ENCODE measurements at places on chromosomes 1 and 21.

GRCh38 chr1:24317081-24317480 is 2.1 kb upstream of the GRHL3 start:
- DNase-seq: no peak

- DNase-seq: no peak
Measured at GRCh38 chr1:50196081-50196480, 87.4 kb downstream of the ELAVL4 start.

DNA sequence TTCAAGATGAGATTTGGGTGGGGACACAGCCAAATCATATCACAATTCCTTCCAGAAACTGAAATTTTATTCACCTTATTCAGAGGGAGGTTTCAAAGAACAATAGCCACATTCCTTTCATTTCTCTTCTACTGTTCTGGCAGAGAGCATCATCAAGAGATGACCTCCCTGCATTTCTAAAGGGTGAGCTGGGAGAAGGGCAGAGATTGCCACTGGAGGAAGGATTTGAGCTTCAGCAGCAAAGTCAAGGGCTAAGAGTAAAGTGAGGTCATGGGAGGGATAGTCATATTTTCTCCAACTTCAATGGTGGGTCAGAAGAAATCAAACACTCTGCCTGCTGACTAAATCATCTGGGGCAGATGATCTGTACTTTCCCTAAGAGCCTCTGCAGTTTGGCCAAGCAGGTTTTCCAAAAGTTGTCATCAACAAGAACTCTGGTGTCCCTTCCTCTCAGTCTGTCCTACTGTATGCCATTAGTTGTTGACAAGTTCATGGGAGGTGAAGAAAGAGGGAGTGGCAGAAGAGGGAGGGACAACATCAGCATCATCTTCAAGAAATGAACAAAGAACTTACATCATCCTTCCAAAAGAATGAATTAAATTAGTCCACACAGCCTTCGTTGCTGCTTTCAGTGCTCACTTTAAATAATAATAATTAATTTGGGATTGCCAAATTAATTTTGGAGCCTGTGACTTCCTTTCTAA is 298.3 kb downstream of the ASTN1 start:
- DNase-seq: no peak

GRCh38 chr1:102163799-102164198 is 167.1 kb upstream of the OLFM3 start:
- DNase-seq: no peak

DNA sequence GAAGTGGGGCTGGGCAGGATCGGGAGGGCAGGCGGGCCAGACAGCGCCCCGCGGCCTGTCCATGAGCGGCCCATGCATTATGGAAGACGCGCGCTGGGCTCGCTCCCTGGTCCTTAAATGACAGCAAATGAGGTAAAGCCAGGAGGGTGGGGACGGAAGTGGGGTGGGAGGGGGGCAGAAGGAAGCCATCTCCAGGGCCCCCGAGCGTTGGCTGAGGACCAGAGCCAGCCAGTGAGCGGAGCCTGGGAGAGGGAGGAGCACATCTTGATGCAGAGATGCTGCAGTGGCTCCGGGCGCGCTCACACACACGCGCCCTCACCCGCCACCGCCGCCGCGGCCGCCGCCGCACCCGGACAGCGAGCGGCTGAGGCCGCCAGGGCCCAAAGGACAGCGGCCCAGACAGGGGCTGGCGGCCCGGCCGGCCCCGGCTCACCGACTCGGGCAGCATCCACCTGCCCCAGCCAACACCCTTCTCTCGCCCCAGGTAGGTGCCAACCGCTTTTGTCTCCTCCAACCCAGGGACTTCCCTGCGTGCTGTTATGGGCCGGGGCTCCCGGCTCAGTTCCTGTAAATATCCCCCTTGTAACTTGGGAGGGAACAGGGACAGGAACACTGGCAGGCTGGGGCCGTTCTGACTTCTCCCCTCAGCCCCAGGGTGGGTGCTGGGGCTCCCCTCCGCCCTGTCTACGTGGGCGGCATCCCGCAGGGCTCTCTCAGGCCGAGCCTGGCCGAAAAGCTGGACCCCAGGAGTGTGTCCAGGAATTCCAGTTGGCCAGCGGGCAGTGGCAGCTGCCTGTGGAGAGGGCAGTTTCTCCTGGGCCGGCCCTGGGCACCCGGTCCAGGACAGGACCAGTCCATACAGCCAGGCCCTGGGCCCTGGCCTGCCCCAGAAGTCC is at the start of gene CNTN2:
TSS of gene CNTN2 (plus strand) at position 302 of the 896 bp plus-strand sequence. CDS start 9,974 bp downstream, outside the sequence.
- peak; percentile 77 for DNase-seq

DNA sequence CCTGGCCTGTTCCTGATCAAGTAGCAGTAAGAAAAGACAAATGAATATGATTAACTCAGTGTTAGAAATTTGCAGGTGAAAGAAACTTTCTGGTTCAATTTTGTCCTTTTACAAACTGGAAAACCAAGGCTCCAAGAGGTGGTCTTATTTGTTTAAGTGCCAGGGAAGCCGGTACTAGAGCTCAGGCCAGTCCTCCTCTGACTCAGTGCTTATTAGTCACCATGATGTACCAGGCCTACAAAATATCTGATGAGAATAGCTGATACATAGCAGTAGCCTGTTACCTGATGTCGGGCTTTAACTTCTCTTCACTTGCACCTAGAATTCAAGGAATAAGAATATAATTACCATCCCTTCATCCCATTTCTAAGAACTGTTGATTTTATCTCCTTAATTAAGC is 394.8 kb downstream of the LMX1A start:
- no peak for DNase-seq

DNA sequence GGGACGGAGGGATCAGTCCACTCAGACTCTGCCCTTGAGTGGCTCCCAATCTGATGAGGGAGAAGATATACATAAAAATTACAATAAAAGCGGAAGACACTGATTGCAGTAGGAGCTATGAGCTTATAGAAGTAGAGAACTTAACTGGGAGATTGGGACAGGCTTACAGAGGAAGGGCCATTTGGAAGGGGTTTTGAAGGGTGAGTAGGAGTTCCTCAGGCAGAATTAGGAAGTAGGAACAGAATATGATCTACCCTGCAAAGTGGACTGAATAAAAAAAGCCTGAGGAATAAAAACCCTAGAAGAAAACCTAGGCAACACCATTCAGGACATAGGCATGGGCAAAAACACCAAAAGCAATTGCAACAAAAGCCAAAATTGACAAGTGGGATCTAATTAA is 9.2 kb upstream of the WASF2 start:
- DNase-seq: no peak

- DNase-seq: peak; percentile 51
Measured at GRCh38 chr1:94396356-94397010, 21.7 kb upstream of the ABCD3 start.

GRCh38 chr1:210457568-210457967 is 128.9 kb downstream of the HHAT start:
- no peak for DNase-seq

GRCh38 chr1:52673513-52673912 is 24.6 kb downstream of the COA7 start:
- no peak for DNase-seq

GRCh38 chr21:44530903-44531605 is 8.9 kb downstream of the KRTAP10-1 start:
- no peak for DNase-seq

- DNase-seq: peak; percentile 39
Measured at GRCh38 chr1:10791105-10791951, 5.1 kb downstream of the CASZ1 start.

DNA sequence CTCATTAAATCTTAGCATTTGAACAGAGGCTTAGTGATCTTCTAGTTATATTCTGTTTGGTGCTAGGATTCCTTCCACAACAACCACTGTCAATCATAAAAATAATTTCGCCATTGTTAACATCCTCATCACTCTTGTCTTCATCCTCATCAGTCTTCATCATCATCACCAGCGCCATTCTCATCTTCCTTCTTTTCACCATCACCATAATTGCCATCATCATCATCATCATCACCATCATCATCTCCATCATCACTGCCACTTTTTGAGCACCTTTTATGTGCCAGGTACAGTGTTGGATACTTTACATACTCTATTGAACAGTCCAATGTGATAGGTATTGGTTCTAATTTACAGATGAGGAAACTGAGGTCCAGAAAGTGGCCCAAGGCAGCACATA is 245.7 kb downstream of the PTPRU start:
- no peak for DNase-seq

DNA sequence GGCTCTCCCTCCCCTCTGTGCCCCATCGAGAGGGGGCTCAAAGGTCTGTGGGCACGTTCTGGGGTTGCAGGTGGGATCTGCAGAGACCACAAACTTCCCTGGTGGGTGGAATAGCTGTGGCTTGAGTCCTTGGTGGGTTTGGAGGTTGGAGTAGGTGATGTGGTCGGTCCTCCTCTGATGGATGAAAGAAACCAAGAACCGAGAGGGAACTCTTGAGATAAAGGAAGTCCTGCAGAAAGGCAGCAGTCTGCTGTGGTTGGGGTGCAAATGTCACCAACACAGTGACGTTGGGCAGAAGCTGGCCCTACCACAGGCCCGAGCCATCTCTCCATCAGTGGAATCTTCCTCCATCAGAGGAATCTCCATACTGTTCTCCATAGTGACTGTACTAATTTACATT is 171.8 kb downstream of the FCRL5 start:
- DNase-seq: no peak

- no peak for DNase-seq
Measured at GRCh38 chr1:235160383-235160956, 580 bp downstream of the RBM34 start.

- no peak for DNase-seq
Measured at GRCh38 chr21:37550157-37550556, 183.6 kb downstream of the DYRK1A start.

DNA sequence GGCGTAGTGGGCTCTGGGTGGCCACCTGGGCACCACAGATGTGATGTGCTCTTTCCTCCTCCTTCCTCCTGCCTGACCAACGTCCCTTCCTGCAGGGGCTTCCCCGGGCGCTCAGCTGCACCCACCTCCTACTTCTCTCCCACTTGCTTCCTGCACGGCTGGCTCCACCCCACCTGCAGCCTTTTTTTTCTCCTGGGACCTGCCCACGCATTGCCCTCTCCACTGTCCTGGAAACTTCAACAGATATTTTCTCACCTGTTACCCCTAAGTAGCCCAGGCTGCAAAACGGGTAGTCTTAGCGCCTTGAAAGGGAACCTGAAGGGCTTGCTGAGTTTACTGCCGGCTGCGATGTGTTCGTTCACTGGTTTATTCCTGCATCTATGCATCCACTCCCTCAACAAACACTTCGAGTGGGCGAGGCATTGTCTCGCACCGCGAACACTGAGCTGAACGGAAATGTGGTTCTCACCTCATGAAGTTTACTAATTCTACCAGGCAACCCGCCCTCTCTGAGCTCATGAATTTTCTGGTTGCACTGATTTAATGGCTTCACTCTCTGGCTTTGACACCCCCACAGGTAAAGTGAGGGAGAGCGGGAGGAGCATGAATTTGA is 23.6 kb downstream of the ZBTB18 start:
- no peak for DNase-seq

GRCh38 chr1:225871359-225872074 is 10.7 kb downstream of the TMEM63A start:
- DNase-seq: no peak

DNA sequence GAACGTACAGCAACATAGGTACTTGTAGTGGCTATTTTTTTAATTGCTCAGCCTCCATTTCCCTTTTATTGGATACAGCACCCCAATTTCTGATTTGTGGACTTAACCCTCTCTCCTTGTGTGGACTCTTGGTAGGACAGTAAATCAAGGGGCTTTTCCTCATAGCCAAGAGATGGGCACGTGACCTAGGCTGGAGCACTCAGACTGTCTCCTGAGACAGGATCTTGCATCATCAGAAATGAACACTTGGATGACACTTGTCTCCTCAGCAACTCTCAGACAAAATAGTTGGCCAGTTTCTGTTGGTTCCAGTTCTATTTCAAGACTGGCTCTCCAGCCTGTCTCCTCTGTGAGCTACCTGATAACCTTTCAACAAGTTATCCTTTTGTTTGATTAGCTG is 112.9 kb upstream of the ZNF678 start:
- no peak for DNase-seq

GRCh38 chr1:18278946-18279345 is 171.3 kb downstream of the IGSF21 start:
- no peak for DNase-seq

DNA sequence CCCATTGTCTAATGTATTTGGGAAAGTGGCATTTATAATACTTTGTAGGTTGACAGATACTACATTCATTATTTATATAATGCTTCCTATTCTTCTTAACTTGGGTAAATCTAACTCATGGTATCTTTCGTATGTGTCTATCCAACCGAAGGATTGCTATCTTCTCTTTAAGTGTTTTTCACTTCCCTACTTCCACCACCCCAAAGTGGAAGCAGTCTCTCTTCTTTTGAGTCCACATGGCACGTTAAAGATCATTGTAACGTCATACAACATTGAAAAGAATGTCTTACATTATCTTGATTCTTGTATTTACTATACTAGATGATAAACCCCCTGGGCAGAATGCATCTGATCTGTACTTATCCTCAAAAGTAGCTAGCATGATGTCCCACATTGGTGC is 21.2 kb downstream of the ATP1A1 start:
- no peak for DNase-seq

- DNase-seq: no peak
Measured at GRCh38 chr1:76210160-76210559, 135.6 kb downstream of the ST6GALNAC3 start.

DNA sequence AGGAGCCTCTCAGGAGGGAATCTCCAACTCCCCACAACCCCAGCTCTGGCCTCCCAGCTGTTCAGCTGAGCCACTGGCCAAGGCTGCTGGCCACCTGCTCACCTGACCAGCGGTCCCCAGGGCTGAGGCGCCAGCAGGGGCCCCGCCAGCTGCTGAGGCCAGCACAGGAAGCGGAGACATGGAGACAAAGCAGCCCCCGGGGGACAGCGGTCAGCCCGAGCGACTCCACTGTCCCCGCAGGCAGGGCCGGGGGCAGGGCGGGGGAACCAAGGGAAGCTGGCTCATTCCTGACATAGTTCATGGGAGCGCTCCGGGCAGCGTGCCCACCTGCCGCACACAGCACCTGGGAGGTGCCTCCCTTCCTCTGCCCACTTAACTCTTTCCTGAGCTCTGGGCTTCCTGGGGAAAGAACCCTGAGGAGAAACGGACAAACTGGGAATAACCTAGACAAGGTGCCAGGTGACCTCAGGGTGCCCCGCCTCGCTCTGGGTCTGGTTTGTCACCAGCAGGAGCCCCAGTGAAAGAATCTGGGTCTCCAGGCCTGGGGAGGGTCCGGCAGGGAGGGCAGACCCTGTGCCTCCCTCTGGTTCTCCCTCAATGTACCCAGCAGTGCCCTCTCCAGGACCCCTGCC is 10.7 kb downstream of the EPHA2 start:
- peak; percentile 69 for DNase-seq

GRCh38 chr21:46226920-46227599 is 1.5 kb downstream of the LSS start:
- DNase-seq: no peak

DNA sequence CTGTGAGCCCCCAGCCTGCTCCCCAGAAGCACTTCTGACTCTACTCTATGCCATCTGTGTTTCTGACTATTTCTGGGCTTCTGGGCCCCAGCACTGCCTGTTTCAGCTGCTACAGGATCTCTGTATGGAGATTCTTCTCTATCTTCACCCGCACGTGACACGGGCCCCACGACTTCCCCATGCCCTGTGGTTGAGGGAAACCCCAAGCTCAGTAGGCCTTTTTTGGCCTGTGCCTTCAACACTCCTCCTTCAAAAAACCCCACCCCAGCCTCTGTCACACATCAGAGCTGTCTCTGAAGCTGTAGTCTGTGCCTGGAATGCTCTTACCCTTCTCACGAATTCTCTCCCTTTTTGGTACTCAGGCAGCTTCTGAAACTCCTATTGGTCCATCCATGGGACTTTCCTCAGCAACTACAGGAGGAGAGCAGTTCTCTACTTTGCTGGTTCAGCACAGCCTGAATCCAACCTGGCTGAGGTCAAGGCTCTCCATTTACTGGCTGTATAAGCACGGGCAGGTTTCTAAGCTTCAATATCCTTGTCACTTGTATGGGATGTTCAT is 2.0 kb upstream of the NID1 start:
- DNase-seq: no peak

GRCh38 chr1:85371021-85371420 is 93.9 kb downstream of the DDAH1 start:
- no peak for DNase-seq

All from neural progenitor cell (in vitro differentiated cells).